ENCODE measurements at places on chromosomes 7 and 10. TPM values are rescaled to one million over a fixed set of nuclear protein-coding genes. Genes with fewer than 3 reads are reported as not detected.

The GHRHR gene
- not detected for total RNA-seq

The CCDC136 gene
- 8.9 TPM for total RNA-seq

The OR9A2 gene
- total RNA-seq = not detected

The DGKB gene
- total RNA-seq = 0.55 TPM

All from HFFc6 (cell line).